Stimulated activated CD4-positive, alpha-beta T cell treated with anti-CD3 and anti-CD28 coated beads, Interleukin-4, amount 100 ng/mL, for 1 hour (primary cell): ENCODE measurements at places on chromosomes 1 and 21.

DNA sequence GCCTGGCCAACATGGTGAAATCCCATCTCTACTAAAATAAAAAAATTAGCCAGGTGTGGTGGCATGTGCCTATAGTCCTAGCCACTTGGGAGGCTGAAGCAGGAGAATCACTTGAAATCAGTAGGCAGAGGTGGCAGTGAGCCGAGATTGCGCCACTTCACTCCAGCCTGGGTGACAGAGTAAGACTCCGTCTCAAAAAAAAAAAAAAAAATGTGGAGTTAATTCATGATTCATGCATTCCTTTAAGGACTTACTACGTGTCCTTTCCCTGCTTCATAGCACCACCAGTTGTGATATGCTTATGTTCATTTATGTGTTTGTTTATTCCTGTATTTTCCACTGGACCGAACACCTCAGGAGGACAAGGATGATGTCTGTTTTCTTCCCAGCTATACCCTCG is 12.7 kb upstream of the PRELP start:
- DNase-seq = no peak

DNA sequence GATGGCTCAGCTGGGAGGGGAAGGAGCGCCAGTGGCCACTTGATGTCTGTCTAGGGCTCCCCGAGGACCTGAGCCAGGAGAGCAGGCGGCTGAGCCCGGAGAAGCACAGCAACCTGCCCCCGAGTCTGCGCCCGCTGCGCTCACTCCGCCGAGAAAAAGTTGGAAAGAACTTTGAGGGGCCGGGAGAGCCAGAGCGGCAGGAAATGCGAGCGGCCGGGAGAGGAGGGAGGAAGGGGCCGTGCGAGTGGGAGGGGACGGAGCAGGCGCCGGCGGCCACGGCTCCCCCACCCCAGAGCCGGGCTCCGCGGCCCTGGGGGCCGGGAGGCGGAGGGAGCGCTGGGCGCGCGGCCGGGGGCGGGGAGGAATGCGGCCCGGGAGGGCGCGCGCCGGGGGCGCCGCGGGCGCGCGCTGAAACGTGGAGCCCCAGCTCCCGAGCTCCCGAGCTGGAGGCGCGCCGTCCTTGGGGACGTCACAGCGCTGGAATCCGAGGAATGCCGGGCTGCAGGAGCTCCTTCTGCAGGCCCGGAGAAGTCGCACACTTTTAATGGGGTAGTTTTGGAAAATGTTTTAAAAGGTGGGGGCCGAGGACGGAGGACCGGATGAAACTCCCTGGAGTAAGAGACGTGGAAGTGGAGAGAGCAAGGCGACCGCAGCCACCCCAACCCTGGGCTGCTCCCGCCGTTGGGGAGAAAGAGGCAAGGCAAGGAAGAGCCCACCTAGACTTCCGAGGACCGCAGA is at the start of gene PTPN14:
PTPN14 (minus strand) TSS at position 167 of the 738 bp plus-strand sequence. CDS start 86,799 bp downstream, outside the sequence.
- DNase-seq = no peak

DNA sequence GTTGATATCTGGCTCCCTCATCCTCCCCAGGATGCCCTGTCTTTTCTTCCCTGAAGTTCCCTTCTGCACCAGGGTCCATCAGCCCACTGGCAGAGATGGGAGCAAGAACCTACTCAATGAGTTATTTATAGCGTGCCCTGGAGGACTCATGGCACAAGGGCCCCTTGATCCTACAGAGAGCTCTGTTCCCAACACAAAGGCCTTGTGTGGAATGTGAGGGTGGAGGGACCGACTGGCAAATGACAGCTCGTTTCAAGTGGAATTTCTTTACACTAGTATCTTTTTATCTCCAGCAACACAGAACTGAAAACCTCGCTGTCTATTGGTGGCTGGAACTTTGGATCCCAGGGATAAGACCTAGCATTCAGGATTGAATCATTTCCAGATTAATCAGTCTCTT is 22.4 kb downstream of the CHI3L2 start:
- DNase-seq = no peak

DNA sequence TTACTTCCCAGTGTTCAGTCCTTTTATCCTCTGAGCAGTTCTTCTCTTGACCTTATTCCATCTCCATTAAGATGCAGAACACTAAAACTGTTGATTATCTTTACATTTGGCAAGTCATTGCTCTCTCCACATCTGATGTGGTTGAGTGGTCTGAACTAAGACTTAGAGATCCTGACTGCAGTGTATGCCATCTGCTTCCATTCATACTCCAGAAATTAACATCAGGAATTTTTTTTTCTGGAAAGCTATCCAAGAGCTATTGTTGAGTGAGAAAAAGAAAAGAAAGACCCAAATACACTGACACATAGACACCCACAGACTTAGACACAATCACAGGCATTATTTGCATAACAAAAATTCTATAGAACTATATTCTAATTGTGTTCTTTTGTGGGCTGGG is 3.7 kb upstream of the TRIM62 start:
- no peak for DNase-seq
